Mesendoderm (in vitro differentiated cells): ENCODE measurements at places on chromosomes 3 and 15.
A peak's percentile ranks its signal among the peaks of the same experiment; 100 is the strongest.

DNA sequence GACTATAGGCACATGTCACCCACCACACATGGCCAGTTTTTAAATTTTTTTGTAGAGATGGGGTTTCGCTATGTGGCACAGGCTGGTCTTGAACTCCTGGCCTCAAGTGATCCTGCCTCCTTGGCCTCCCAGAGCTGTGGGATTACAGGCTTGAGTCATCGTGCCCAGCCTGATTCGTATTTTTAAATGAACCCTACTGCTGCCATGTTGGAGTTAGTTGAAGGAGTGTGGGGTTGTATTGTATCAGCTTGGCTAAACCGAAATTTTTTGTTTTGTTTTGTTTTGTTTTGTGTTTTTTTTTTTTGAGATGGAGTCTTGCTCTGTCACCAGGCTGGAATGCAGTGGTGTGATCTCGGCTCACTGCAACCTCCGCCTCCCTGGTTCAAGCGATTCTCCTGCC, 11.8 kb upstream of the ZNF770 start:
- H3K27me3 ChIP-seq, result no peaks in the 10 kb centered on the region
- H3K4me1 ChIP-seq, result no peaks in the 10 kb centered on the region
- DNase-seq, result no peak
- no peak overlapping the region for H3K4me3 ChIP-seq
- no peak overlapping the region for H3K27ac ChIP-seq
- H3K36me3 ChIP-seq, result no peaks in the 10 kb centered on the region

DNA sequence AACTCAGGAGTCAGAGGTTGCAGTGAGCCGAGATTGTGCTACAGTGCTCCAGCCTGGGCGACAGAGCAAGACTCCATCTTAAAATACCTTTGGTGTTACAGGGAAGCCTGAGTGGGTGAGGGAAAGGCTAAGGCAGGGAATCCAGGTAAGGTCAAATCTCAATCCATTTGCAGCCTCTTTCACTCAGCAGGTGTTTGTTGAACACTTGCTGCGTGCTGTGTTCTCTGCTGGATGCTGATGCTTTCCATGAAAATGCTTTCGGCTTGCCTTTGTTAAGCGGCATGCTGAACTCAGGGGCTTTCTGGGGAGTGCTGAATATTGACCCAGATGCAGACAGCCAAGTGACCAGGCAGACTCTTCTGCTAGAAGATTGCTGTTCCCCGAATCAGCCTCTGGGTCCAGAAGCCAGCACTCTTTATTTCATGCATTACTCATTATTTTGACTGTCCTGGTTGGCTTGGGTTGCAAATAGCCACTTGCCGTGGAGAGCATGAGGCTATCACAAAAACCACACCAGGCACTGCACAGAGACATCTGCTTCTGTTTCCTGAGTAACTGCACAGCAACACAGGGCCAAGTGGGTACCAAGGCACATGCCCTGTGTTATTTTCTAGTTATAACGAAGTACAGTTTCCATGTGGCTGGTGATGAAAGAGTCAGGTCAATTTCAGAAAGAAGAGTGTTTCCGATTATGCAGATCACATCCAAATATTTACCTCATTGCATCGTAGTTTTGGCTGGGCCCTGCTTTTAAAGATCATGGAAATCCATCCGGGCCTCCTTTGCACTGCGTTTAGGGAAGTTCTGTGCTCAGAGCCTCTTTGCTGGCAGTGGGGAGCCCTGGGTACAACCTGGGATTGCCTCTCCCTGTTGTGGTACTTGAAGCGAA, 88.6 kb downstream of the THSD4 start:
- no peaks in the 10 kb centered on the region for H3K36me3 ChIP-seq
- peaks cover 8% of the 10 kb centered on the region for H3K4me1 ChIP-seq
- no peak overlapping the region for H3K4me3 ChIP-seq
- no peak overlapping the region for H3K27ac ChIP-seq
- DNase-seq, result peak; percentile 54

GRCh38 chr15:48426044-48426443, 94.8 kb downstream of the DUT start:
- H3K36me3 ChIP-seq, result no peaks in the 10 kb centered on the region
- H3K27ac ChIP-seq, result no peak overlapping the region
- DNase-seq, result no peak
- H3K4me3 ChIP-seq, result no peak overlapping the region
- H3K27me3 ChIP-seq, result no peaks in the 10 kb centered on the region

DNA sequence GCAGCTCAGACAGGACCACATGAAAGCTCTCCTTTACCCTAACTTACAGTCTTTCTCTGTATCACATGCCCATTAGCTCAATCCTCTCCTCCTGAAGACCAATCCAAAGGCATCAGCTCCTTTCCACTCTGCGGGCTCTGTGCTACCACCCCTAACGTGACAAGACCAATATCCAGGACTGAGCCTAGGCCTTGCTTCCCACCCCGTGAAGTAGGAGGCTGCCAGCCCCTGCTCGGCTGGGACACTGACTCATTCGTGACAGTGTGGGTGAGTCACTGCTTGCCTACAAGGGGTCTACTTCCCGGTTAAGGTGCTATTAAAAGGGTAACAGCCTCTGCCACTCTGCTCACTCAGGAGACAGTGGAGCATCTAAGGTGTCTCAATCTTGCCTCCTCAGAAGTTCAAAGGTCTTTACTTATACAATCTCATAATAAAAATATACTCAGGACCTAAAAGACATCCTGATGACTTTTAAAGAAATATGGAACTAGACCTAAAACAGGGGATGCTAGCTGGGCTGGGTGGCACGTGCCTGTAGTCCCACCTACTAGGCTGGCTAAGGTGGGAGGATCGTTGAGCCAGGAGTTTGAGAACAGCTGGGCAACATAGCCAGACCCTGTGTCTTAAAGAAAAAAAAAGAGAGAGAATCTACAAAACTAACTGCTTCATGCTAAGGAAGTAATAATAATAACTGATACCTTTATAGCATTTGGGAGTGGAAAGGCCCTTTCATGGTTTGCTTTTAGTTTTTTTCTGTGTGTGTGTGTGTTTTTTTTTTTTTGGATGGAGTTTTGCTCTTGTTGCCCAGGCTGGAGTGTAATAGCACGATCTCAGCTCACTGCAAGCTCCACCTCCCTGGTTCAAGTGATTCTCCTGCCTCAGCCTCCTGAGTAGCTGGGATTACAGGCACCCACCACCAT, 55.0 kb downstream of the TMEM44 start:
- H3K36me3 ChIP-seq, result no peaks in the 10 kb centered on the region
- no peaks in the 10 kb centered on the region for H3K4me1 ChIP-seq
- no peak overlapping the region for H3K4me3 ChIP-seq
- no peak overlapping the region for H3K27ac ChIP-seq
- peak; percentile 66 for DNase-seq
- H3K27me3 ChIP-seq, result no peaks in the 10 kb centered on the region

GRCh38 chr15:80003934-80004472, 33.0 kb upstream of the BCL2A1 start:
- H3K4me3 ChIP-seq, result no peak overlapping the region
- no peaks in the 10 kb centered on the region for H3K4me1 ChIP-seq
- no peak for DNase-seq
- H3K27ac ChIP-seq, result no peak overlapping the region
- no peaks in the 10 kb centered on the region for H3K27me3 ChIP-seq

GRCh38 chr15:79222808-79223207, 59.7 kb upstream of the ANKRD34C start:
- H3K27me3 ChIP-seq, result peaks cover 3% of the 10 kb centered on the region
- no peaks in the 10 kb centered on the region for H3K4me1 ChIP-seq
- H3K36me3 ChIP-seq, result no peaks in the 10 kb centered on the region
- H3K4me3 ChIP-seq, result no peak overlapping the region
- DNase-seq, result peak; percentile 10

DNA sequence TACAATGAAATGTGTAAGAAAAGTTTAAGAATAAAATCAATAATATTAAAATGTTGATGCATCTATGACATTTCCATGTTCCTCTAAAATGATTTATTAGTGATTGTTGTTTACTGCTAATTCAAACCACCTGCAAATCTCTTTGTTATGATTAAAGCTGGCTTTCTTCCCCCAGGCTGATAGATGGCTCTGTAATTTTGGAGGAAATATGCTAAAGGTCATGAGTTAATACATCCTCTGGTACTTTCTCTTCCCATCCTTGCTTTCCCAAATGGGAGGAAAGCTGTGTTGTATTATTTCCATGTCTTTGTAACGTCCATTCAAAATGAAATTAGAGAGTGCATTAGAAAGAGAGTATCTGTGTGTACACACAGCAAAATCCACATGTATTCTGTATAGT, 139.5 kb upstream of the TMCO5A start:
- H3K4me3 ChIP-seq, result no peak overlapping the region
- no peak for DNase-seq
- H3K4me1 ChIP-seq, result no peaks in the 10 kb centered on the region
- no peaks in the 10 kb centered on the region for H3K27me3 ChIP-seq
